Amygdala (tissue), 56 donors: ENCODE measurements at places on chromosomes 3 and 15.

GRCh38 chr15:74957476-74958035, 984 bp upstream of the RPP25 start:
- DNase-seq = no peak

GRCh38 chr3:51974963-51975851, at the start of gene ABHD14A:
Gene ABHD14A (plus strand): TSS chr3:51975064. CDS start chr3:51975136, 72 bp downstream.
- DNase-seq = no peak

- DNase-seq = no peak
Observed at GRCh38 chr3:13891017-13891392, 11.1 kb upstream of the WNT7A start.

GRCh38 chr3:177465257-177465642, 268.0 kb upstream of the TBL1XR1 start:
- DNase-seq = no peak

DNA sequence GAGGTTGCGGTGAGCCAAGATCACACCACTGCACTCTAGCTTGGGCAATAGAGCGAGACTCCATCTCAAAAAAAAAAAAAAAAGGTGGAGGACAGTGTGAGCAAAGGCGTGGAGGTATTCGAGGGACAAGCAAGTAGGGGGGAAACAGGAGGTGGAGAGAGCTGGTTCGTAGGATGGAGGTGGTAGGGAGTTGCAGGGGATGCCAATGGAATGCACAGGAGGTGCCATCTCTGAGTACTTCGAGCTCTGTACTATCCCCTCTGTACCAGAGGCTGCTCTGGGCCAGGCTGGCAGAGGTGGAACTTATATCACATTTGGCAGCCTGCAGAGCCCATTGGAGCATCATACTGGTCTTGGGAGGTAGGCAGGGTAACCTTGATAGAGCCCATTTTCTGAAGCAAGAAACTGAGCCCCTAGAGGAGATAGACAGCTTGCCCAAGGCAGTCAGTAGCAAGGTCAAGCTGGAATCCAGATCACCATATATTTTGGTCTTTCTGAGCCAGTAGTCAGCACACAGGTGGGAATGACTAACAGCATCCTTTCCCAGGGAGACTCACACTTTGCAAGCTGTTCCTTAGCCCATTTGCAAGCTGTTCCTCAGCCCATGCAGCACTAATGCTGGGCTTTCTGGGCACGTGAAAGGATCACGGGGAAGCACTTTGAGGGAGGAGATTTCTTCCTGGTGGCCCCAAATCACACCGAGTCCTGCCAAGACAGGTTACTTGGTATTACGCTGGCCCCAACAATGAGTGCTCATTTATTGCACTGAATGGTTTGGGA, 9.2 kb upstream of the CCDC33 start:
- no peak for DNase-seq
